ENCODE measurements at places on chromosomes 16 and 17.

GRCh38 chr17:55692276-55692675, 30.4 kb downstream of the TMEM100 start:
- DNase-seq: no peak

GRCh38 chr17:50055055-50055425, 870 bp upstream of the ITGA3 start:
- no peak for DNase-seq

- no peak for DNase-seq
Observed at GRCh38 chr17:65324611-65325342, 187.6 kb downstream of the RGS9 start.

DNA sequence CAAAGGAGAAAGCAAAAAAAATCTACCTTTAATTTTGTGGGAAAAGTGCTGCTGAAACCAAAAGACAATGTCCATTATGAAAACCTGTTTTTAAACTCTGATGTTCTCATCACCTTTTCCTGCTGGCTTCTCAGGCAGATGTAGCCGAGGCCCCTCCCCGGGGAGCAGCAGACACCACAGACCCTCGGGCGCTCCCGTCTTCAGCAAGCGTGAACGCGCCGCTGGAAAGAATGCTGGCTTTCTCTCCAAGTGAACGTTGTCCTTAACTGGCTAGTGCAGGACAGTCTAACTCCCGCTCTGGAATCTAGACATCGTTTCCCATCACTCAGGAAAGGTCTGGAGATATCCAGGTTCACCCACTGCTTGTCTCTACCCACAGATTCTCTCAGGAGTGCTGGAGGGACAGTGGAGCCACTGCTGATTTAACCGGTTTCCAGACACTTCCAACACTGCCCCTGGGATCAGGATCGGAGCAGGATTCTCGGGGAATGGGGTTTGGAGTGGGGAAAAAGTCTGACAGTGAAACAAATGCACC, 211.2 kb downstream of the RBFOX3 start:
- no peak for DNase-seq

DNA sequence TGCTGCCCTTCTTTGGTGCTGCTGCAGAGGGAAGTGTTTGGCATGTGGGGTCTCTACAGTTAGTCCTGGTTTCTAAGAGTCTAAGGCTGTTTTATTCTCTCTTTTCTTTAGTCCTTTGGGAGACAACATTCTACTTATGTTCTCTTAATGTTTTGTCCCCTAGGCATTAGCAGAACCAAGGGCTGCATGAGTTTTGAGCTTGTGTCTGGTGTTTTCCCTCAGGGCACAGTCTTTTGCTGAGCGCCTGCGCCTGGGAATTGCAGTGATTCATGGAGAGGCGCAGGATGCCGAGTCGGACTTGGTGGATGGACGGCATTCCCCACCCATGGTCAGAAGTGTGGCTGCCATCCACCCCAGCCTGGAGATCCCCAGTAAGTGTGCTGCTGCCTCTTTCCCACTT, 41.1 kb upstream of the SLC5A10 start:
- no peak for DNase-seq

DNA sequence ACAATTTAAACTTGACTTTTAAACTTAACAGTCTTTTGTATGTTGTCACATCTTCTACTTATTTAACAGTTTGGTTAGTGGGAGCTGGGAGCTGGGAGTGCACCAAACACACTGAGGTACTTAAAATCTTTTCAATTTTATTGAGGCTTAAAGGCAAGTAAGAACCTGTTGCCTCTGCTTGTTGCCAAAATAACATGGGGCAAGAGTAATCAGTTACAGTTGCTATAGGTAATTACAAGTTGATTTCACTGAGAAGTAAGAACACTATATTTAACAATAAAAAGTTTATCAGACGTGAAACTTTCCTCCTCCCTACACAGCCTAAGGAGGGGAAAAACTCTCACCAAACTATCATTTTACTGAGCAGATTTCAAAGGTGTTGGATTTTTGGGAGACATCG, 135.2 kb downstream of the FTO start:
- no peak for DNase-seq

DNA sequence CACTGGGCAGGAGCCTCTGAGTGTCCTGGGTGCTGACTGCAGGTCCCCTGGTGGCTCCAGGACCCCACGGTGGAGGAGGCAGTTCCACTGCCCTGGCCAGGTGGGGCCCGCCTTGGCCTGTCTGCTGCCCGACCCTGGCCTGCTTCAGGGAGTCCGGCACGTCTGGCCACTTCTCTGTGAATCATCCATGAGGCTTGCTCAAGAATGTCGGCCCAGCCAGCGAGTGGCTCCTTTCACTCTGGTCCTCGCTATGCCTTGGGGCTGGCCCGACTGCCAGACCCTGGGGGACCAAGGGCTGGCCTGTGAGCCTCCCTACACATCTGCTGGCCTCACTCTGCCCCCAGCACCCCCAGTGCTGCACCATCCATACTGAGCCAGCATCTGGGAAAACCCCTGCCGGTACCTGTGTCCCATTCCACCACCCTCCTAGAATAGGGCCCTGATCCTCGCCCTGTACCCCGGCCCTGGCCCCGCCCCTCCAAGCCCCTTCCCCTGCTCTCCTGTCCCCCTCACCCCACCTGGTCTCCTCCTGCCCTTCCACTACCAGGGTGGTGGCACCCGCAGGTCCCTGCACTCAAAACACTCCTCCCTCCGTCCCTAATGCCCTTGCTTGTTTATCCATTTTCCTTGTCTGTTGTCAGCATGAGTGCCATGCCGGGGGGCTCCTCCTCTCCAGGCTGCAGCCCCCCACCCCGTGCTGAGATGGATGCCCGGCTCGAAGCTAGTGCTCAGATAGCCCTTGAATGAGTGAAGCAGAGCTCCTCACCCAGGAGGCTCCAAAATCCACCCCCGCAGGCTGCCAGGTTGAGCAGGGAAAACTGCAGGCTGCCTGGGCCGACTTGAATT, 35.5 kb downstream of the ADCY7 start:
- no peak for DNase-seq

DNA sequence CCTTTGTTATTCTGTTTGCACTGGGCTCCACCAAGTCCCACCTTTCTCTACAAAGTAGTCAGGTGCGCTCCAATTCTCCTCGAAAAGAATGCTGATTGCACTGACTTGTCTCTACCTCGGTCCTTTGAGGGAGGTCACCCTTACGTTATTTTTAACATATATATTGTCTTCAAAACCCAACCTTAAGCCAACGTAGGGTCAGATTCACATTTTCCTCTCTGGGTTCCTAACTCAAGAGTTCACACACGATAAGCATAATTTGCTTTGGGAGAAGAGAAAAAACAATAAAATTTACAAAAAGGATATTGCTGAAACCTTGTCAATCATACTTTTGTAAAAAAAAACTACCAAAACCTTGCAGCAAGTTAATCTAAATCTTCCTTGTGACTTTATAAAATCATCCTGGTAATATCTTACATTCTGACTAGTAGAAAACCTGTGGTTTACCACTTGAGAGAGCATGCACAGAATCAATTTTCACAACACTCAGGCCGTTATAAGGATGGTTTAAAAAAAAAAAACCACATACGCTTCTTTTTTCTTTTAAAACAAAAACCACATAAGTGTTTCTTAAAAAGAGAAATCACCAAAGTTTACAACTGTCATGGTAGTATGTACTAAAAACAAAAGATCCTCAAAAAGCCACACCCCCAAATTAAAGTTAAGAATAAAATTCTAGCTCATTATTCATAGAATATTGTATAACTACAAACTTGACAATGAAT, 72.2 kb upstream of the TRAP1 start:
- DNase-seq: peak; percentile 64

DNA sequence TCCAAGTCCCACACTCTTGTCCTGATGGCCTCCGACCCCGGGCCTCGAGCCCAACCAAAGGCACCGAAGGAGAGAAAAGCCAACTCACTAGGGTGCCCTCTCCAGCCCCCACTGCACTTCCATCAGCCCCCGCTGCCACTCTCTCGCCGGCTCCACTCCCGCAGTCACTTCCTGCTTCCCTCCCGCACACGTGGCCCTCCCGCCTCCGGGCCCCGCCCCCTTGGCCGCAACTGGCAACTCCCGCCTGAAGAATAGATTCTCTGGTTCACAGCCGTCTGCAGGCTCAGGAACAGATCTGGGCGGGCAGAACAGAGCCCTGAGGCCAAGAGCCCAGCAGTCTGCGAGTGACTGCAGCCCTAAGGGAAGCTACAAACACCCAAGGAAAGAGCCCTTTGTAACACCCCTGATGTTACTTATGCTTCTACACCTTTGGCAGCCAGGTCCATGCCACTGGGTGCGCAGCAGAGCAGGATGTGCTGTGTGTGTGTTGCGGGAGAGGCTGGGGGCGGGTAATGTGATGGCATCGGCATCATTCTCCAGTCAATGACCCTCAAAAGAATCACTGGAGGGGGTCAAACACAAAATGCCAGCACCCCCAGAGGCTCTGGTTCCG, at the start of gene SLC39A11:
Gene SLC39A11 (minus strand): TSS at position 166 of the 613 bp plus-strand sequence. CDS start 3,924 bp downstream, outside the sequence.
- DNase-seq: peak; percentile 67

DNA sequence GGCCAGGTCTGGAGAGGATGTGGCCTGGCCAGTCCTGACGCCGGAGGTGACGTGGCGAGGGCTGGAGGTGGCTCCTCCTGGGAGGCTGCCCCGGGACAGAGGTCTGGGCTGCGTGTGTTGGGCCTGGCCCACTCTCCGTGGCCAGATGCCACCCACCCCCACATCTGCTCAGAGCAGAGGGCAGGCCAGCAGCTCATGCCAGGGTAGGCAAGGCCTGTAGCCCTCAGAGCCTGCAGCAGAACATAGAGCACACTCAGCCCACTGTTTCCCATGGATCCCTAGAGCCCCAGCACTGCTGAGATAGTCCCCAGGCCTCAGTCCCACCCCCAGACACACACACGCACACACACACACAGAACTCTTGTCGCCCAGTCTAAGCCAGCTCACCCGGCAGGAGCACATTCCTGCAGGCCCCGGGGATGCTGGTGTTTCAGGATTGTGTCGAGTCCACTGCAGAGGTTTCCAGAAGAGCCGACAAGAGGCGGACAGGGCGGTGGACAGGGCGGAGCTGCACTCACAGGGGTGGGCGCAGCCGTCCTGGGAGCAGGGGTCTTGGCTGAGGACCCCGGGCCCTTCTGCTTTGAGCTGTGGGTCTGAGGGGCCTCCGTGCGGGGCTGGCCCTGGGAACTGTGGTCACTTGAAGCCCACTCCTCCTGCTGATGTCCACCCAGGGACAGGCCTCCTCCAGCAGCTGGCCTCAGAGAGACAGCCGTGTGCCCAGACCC, 33.4 kb downstream of the SOX8 start:
- no peak for DNase-seq

DNA sequence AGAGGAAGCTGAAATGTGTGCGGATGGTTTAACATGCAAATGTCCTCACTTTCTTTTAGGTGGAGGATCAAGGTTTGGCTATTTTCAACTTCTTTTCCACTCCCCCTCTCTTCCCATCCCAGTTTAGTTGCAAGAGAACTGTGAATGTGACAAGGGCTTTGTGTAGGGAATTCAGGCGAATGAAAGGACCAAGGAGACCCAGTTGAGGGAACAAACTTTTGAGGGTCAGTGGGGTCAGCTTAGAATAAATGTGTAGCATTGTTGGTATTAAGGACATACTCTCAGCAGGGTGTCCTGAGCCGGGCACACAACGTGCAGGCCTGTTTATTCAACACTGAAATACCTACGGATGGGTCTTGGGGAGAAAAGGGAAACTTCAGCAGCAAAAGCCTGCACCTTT, 346.0 kb downstream of the PMP22 start:
- no peak for DNase-seq

DNA sequence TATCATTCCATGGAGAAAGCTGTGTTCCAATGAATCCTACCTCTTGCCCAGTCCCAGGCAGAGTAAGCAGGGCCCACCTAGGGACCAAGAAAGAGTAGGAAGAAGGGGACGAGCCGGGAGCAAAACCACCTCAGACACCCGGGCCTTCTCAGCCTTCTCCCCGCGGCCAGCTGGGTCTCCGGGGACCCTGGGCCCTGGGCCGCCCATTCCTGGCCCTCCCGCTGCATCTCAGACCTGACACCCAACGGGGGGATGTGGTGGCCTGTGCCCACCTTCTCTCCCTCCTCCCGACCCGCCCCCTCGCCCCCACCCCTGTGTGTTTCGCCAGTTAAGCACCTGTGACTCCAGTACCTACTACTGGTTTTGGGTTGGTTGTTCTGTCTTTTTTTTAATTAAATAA, 11.4 kb upstream of the CACNG1 start:
- no peak for DNase-seq

DNA sequence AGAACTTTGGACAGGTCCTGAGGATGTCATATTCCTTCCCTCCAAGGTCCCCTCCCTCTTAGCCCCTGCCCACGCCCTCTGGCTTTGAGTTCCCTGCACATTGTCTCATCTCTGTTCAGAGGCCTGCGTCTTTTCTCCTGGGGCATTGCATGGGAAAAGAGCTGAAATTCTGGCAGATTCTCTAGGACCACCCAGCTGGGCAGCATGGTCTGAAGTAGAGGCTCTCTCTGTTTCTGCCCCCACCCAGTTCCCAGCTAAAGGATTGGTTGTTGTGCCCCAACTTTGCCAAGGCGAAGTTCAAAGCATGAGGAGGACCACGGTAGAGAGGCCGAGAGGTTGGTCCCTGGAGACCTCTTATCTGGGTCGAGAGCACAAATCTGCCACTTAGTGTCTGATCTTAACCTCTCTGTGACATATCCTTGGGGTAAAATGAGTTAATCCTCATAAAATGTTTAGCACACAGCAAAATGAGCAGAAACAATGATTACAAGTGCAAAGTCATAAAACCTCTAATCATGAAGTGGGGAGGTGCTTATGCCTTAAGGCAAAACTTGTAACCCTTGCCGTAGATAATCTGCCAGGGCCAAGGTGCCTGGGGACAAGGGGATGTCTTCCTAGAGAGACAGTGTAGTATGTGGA, 2.4 kb downstream of the ABAT start:
- no peak for DNase-seq

DNA sequence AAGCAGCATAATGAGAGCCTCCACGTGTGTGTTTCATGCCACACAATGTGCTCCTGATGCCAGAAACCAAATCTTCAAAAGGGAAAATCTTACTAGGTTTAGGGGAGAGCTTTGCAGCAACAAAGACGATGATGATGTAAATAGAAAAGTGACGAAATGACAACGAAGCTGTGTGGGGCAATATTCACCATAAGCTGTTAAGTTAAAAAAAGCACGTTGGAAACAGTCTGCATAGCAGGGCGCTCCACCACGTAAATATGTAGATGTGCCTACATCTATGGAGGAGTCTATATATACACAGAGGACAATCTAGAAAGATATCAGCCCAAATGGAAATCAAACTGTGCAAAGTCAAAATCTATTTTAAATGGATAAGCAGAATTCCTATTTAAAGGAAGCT, 61.0 kb downstream of the RPH3AL start:
- DNase-seq: no peak

DNA sequence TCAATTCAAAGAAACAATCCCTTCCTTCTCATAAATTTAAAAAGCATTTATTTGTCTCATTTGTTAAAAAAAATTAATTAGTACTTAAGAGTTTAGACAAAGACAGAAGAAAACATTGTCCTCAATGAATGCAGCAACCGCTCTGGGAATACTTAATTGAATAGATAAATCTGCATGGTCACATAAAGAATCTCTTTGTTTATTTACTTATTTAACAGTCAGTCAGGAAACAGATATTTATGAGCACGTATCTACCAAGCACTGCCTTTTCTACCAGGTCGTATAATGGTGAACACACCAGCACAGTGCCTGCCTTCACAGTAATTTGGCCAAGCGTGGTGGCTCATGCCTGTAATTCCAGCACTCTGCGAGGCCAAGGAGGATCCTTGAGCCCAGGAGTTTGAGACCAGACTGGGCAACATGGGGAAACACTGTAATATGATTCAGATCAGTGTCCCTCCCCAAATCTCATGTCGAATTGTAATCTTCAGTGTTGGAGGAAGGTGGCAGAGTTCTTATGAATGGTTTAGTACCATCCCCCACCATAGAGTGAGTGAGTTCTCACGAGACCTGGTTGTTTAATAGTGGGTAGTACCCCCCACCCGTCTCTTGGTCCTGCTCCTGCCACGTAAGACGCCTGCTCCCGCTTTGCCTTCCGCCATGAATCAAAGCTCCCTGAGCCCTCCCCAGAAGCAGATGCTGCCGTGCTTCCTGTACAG, 8.1 kb downstream of the WIPI1 start:
- DNase-seq: no peak

All from GM12878 (cell line).